CD4-positive, alpha-beta T cell treated with Interleukin-21 for 1 hour (primary cell): ENCODE measurements at places on chromosomes 3 and 15.

DNA sequence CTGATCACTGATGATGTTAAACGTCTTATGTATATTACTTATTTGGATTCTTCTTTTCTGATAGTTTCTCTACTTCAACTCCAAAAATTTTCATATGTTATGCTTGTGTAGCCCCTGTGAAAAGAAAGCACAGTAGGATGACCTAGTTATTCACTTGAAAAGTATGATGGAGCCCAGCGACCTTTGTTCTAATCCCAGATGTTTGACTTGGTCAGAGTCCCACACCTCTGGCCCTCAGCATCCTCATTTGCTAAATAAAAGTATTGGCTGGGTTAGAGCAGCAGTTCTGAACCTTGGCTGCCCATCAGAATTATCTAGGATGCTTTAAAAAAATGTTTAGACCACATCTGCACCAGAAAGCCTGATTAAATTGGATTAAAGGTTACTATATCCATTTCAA, 173.7 kb downstream of the ATG7 start:
- no peak for DNase-seq

DNA sequence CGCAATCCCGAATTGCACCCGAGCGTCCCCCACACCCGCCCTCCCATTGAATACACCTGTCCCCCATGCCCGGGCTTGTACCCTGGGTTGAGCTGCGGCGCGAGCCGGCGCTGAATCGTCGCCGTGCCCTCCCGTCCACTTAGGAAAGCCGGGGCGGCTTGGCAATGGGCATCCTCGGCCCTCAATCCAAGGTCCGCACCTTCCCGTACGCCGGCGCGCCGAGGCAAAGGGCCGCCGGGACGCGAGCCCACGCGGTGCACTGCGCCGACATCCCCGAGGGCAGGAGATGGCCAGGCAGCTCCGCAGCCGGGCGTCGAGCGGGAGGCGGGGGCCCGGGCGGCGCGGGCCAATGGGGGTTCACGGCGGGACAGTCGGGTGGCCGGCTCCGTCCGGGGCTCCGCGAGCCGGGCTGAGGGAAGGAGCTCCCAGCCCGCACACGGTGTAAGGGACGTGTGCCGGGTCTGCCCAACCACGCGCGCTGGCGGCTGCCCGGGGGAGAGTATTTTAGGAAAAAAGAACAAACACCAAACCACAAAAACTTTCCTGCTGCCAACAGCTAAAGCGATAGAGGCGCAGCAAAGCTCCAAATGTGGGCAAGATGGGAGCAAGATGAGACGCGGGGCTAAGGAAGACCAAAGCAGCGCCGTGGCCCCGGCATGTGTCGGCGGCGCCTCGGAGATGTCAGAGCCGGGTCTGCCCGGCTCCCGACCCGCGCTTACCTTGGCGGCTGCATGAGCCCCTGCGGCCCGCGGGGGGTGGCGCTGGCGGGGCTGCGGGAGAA, 621 bp downstream of the RGMA start:
- no peak for DNase-seq

DNA sequence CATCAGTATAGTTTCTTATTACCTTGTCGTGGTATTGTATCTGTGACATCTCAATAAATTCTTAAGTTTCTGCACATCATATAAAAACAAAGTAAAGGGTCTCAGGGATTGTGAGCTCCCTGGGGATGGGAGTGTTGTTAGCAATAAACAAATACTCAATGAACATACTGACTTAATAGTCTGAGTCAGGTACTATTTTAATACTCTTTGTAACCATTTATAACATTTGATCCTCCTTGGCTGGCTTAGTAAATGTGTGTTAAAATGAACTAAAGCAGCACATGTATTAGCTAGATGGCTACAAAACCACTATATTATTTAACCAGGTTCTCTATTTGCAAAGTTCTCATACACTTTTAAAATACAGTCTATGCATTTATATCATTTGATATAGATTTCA, 1.8 kb downstream of the ICE2 start:
- DNase-seq = no peak

- DNase-seq = no peak
Measured at GRCh38 chr3:8500989-8501370, 643 bp upstream of the LMCD1 start.

DNA sequence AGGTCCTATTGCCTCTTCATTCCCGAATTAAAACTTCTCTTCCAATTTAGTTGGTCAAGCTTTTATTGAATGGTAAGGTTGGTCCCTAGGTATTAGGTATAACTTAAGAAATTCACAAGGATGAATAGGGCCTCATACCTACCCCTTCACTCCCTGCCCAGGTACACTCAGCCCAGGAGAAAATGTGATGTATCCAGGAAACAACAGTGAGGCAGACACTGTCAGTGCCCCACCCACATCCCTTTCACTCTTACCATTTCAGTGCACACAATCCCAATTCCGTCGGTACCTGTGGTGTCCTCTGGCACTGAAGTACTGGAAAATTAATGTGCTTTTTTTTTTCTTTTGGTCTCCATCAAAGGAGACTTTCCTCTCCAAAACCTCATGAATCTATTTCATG, 10.5 kb upstream of the C3orf49 start:
- DNase-seq = no peak

DNA sequence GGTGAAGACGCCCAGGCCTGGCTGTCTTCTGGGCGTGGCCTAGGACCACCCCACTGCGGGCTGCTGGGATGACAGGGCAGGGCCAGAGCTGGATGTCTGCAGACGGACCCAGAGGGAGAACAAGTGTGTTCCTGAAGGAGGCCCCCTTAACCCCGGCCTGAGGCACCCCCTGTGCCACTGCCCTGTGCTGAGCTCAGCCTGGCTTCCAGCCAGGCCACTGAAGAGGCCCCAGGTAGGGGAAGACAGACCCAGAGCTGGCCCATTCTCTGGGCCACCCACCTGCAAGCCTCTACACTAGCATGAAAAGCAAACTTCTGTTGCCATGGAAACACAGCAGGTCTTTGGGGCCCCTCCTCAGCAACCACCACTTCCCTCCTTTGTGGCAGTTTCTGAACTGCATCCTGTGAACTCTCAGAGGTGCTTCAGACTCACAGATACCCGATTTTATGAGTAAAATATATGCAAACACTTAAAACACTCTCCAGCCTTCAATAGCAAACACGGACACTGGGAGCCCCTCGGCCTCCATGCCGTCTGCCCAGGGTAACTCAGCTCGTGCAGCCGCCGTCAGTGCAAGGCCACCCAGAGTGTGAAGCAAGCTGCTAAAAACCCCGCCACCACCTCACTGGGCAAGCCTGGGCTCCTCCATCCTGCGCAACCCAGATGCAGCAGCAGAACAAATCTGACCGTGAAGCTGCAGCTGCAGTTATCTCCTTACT, 42.5 kb downstream of the CMTM6 start:
- DNase-seq = peak; percentile 95

DNA sequence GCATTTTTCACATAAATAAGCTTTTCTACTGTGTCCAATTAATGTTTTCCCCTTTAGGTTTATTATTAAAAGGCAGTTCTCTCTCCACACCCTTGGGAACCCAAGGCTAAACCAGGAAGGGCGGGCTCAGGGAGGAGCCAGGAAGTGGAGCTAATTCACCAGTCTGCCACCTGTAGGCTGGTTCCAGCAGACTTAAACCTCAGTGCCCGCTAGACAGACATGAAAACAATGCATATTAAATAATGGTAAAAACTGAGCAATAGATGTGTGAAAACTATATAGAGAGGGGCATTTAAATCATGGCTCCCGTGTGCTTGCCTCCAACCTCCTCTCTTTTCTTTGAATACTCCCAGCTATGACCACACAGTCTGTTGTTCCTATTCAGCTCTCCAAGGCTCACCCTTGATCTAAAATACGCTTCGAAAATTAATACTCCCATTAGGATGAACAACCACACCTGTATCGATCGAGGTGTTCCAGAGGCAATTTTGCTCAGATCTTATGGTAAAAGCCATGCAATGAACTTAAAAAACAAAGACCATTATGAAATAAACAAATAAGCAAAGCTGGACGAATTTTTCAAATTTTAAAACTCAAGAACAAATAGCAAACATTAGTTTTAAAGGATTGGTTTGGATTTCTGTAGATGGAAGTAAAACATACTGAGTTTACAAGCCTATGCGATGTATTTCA, 253.3 kb downstream of the TJP1 start:
- no peak for DNase-seq

DNA sequence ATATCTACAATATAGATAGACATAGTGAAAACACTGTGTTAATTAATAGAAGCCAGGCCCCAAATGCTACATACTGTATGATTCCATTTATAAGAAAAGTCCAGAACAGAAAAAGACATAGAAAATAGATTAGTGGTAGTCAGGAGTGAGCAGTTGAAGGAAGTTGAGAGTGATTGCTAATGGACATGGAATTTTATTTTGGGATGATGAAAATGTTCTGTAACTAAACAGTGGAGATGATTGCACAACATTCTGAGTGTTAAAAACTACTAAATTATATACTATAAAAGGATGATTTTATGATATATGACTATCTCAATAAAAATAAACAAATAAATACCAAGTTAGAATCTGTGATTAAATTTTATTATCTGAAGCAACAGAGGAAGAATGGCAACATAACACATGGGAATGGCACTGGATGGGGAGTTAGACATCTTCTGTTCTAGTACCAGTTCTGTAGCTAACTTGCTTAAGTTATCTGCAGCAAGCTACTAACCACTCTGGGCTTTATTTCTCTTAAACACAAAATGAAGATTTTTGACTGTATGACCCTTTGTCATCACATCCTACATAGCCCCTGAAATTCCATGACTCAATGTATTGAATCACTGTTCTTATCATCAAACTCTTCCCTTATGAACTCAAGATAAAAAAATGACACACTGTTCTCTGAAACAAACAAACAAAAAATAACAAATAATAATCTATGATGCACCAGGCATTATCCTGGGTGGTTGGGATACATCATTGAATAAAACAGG, 612.7 kb downstream of the TBL1XR1 start:
- DNase-seq = no peak

DNA sequence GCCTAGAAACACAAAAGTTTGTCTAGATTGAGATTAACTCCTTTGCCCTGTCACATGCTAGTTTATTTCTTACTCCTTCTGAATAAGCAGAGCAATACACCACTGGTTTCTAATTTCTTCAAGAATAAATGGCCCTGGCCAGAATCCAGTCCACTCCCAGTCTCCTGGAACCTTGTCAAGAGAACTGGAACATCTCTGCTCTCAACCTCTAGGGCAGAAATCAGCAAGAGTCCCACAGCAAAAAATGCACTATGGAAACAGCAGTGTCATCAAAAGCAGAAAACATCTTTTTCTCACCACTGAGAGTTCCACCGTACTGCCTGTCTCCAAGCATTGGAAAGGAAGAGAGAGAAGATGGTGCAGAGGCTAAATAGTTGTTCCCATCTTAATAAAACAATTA, 35.9 kb upstream of the PPP2R3A start:
- DNase-seq = no peak

DNA sequence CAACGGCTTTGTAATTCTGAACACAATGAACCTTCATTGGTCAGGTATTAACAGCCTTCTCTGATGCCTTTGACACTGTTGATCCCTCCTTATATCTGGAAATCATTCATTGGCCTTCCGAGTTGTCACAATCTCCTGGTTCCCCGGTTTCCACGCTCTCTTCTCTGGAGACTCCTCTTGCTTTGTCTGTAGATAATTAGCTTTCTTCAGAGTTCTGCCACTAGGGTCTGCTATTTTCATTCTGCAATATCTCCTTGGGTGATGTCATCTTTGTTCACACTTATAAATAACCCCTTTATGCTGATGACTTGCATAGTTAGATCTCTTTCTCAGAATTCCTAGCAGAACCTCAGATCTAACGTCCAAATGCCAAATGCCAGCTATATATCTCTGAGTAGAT, 583.8 kb upstream of the ZNF717 start:
- DNase-seq = no peak
